Stimulated activated CD4-positive, alpha-beta T cell treated with anti-CD3 and anti-CD28 coated beads, Interleukin-15, amount 100 ng/mL, for 24 hours (primary cell): ENCODE measurements at places on chromosomes 5 and 9.

- DNase-seq = no peak
Measured at GRCh38 chr9:17204611-17205152, 69.8 kb downstream of the CNTLN start.

DNA sequence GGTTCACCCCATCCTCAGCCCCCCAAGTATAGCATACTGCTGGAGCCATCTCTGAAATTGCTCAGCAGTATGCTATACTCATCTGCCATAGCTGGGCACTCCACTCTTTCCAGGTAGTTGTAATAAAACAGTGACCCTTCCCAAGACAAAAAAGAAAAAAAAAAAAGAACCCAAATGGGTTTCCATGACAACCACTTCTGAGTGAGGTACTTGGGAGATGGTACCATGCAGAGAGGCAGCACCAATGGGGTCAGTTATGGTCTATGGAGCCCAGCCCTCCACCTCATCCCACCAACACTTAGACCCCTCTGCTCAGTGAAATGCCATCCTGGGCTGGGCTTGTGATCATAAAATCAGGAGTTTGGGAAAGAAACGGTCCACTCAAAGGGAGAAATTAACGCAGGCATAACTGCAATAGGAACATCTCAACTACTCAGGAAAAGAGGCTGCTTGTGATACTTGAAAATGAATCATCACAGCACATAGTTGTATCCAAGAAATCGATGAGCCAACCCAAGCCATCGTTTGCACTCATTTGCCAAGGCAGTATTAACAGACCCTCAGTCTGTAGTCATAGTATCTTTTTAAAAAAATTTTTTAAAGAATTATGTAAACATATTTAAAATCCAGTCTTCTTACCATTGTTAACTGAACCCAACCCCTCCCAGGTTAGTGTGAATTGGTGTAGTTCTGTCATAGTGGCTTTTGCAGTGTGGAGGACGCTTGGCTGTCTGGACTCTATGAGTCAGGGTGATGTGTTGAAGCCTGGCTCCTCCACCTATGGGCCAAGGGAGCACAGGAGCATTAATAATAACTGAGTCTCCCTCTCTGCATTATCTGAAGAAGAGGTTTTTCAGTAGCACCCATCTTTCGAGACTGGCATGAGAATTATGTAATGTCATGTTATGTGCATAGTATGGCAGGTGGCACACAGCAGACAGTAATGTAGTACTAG lies 402.7 kb downstream of the SPOCK1 start:
- DNase-seq = no peak

DNA sequence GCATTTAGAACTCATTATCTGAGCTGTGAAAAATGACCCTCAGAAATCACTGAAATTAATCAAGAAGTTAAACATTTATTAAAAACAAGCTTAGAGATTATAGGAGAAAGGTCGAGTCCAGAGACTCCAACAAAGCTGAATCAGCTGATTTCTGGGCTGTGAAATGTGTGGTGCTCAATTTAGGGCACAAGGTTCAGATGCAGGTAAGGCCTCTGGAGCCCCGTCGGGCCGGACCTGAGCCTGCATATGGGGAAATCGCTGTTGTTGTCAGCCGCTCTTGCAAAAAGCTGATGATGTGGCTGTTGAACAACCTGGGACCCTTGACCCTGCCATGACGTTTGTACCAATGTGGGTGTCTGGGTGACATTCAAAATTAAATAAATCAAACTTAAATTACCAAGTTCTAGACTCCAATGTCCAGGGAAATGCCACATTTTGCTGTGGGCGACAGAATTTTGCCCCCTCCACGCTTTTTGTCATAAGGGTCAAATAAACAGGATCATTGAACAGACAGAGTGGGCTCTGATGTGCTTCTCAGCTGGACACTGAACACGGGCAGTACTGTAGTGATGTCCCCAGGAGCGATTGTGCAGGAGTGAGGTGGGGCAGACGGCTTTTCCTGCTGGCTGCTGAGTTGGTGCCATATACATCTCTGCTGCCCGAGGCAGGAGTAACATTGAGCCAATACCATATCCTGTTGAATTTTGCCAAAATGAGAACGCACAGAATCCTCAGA lies 27.2 kb upstream of the FBP1 start:
- DNase-seq = no peak

DNA sequence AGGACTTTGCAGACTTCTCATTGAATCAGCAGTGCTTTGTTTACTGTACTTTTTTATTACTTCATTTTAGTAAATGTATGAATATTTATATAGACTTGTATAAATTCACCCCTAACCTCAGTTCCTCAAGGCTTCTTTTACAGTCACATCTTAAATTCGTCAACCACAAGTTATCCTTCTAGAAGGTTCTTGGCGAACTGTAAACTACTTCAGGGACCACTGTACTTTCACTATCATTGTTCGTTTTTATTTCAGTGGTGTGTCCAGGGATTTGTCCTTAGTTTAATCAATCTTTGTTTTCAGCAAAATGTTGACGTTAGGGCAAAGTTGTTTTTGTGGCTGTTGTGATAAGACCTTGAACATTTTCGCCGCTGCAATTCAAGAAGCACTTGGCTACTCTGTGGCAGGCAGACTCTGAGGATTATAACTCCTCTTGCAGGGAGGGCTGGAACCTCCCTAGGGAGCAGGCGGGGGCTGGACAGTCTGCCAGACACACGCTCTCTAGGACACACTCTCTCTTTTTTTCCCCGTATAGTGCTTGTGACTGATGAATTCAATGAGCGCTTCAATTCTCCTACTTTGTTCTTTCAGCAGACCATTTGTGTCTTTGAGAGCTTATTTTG lies 252.8 kb downstream of the FBXL7 start:
- DNase-seq = no peak

DNA sequence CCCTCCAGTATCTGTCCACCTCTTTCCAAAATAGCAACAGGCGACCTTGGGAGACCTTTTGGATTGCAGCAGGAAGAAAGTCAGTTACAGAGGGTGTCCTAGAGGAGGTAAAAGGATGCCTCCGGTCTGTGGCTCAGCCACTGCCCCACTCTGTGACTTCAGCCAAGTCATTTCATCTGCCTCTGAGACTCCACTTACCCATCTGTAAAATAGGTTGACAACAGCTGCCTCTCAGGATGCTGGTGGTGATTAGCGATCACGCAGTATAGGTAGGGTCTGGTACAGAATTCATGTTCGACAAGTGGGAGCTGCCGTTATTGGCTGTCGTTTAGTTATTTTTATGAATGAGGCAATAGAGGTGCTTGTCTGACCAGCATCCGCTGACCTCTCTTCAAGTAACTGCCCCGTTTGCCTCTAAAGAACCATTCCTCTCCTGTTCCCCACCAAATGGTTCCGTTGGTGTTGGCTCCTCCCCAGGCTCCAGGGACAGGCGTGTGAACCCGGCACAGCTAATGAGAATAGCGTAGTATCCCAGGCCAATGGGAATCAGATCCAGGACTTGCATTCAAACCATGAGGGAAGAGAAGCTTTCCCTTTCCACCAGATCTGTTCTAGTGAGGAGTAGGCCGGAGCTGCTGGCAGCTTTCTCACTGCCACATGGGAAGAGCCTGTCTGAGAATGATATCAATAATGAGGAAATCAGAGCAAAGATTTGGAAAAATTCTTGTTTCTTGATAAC lies 64.1 kb downstream of the SMIM23 start:
- DNase-seq = no peak
